ENCODE measurements at places on chromosomes 2 and 18.

DNA sequence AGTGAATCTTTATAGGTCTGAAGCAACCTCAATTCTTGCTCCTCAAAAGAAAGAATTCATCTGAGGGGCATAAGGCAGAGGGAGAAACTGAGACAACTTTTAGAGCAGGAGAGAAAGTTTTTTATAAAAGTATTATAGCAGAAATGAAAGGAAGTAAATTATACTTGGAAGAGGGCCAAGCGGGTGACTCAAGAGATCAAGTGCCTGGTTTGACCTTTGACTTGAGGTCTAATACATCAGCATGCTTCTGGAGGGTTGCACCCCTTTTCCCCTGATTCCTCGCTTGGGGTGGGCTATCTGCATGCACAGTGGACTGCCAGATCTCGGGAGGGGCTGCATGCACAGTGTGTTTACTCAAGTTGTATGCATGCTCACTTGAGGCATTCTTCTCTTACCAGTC lies 268.5 kb upstream of the LRATD1 start:
- no peak for DNase-seq

DNA sequence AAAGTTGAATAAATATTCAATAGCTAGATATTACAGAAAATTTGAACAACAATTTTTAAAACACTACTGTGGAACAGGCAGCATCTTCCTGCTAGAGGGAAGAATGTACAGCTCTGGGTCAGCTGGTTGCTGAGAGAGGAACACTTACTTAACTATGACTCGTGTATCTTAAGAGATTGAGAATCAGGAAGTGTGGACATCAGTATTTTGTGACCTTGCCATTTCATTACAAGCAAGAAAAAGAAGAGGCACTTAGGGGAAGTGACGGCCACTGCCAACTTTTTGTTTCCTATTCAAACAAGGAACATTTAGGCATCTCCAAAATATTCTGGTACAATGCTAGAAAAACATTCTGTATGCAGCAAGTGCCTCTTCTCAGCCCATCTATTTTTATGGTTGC lies 45.9 kb downstream of the ITPRID2 start:
- no peak for DNase-seq

DNA sequence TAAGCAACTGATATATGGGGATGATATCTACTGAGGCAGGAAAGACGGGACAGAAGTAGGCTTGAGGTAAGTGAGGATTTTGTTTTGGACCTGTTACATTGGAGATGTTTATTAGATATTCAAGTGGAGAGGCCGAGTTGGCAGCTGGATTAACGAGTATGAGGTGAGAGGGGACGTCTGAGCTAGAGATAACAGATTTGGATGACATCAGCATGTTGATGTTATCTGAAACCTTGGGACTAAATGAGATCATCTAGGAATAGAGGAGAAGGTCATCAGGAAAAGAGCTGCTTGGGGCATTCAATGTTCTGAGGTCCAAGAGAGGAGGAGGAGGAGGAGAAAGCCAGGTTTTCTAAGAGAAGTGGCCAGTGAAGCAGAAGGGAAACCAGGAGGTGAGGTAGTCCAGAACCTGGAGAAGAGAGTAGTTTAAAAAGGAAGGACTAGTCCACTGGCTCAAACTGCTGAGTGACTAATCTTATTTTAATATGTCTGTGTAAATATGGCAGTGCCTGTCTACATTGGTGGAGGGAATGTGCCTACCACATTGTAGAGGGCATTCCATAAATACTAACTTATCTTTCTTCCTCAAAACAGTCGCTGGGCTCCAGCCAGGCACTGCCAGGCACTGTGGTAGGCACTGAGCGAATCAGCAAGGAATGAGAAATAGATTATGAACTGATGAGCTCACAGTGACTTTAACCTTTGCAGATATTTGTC lies 488.3 kb downstream of the DLGAP1 start:
- DNase-seq: peak; percentile 40

- DNase-seq: peak; percentile 87
These were observed 9.2 kb downstream of the SGPP2 start for GRCh38 chr2:222433332-222434173.

- DNase-seq: no peak
These were observed 6.1 kb upstream of the CUL3 start for GRCh38 chr2:224591220-224591619.

All from HT-29 (cell line).